ENCODE measurements at places on chromosomes 2 and 18.
A peak's percentile ranks its signal among the peaks of the same experiment; 100 is the strongest.

DNA sequence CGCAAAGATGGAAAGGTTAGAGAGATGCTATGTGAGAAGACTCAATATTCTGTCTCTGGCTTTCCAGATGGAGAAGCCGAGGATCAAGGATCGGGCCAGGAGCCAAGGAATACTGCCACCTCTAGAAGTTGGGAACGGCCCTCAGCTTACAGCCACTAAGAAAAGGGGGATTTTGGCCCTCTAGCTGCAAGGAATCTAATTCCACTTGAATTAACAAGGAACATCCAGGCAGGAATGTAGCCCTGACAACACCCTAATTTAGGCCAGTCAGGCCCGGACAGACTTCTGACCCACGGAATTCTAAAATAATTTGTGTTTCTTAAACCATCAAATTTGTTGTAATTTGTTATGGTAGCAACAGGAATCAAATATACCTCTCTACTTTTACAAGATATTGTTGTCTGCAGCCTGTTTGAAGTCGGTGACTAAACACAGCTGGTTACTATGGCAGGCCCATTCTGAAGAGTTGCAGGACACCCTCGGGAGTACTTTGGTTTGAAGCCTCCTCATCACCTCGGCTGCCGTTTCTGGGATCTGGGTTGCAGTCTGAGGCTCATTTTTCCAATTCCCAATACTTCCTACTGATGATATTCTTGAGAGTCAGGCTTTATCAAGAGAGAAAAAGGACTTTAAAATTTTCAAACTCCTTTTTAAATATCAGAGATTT is 1131.2 kb downstream of the TSN start:
- no peak for DNase-seq

- DNase-seq: peak; percentile 37
Observed at GRCh38 chr18:76494231-76495005, 624 bp downstream of the ZNF516 start.

- no peak for DNase-seq
Observed at GRCh38 chr2:182447863-182448262, 21.0 kb upstream of the PDE1A start.

- no peak for DNase-seq
Observed at GRCh38 chr18:23618862-23619387, 32.6 kb upstream of the NPC1 start.

DNA sequence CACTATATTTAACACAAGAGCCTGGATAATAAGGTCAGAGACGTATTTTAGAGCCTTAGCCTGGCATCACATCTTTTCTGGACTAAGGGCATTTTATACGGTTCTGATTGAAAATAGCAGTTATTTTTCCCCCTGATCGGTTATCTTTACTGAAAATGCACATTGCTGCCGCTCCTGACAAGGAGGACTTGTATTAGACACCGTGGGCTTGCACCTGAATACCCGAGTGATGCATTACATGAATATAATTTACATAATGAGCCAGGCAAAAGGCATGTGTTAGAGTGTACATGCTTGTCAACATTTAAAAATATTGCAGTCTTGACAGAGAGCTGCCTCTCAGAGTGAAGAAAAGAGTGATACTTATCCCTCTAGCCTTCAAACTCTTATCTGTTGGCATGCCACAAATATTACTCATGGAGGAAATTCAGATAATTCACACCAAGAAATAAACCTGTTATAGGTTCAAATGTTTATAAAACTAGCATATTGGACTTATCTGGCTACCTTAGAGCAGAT is 470.5 kb upstream of the ETAA1 start:
- DNase-seq: no peak

GRCh38 chr2:103151046-103151445 is 389.2 kb downstream of the TMEM182 start:
- no peak for DNase-seq

GRCh38 chr2:10389573-10389972 is 58.6 kb downstream of the ODC1 start:
- no peak for DNase-seq

DNA sequence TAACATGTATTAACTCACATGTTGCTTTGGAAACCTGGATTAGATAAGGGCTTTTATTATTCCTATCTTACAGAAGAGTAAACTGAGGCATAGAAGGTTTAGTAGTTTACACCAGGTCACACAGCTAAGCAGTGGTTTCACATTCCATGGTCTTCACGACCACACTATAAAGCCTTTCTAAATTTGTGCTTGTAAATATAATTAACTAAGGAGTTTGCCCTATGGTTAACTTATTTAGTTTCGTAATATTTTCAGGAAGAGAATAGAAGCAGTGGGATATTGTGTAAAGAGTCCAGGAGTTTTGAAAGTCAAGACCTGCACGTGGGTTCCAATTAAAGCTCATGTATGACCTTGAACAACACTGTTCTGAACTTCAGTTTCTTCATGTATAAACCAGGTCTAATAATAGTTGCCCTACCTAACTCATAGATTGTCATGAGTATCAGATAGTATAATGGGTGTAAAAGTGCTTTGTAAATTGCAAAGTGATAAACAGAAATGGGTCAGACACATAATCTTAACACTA is 19.5 kb upstream of the SOS1 start:
- DNase-seq: no peak

GRCh38 chr2:134454931-134455330 is 201.1 kb downstream of the MGAT5 start:
- no peak for DNase-seq

DNA sequence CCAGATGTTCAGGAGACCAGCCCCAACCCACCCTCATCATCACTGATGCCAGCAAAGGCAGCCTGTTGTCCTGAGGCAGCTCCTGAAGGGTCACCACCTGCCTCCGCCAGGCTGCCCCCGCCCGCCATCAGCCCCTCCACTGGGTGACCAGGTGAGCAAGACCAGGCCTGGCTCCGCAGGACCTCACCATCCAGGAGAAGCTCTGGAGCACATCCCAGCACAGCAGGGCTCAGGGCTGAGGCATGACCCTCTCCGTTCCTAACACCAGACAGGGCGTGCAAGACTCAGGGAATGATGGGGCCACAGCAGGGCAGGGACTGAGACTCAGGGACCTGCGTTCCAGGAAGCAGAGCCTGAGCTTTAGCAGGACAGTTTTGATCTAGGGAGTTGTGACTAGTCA is 218.8 kb upstream of the RAB6C start:
- DNase-seq: no peak

- DNase-seq: no peak
Observed at GRCh38 chr2:232980683-232981082, 32.4 kb downstream of the NGEF start.

- DNase-seq: no peak
Observed at GRCh38 chr2:79292239-79292957, 132.8 kb upstream of the REG3A start.

GRCh38 chr2:239619369-239619768 is 218.5 kb upstream of the HDAC4 start:
- no peak for DNase-seq

DNA sequence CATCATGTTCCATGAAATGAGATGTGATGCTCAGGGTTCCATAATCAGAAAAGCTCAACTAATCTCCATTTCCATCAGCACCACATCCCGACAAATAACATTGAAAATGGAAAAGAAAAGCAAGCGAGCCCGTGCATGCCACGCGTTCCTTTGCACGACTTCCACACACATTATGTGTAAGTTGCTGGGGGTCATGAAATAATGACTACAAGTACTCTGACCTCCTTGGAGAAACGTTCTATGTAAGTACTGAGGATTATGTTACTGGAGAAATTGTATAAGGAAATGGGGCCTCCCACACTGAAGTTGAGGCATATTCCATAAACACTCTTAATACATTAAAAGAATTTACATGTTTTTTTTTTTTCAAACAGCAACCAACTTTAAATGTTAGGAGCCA is 38.3 kb downstream of the CCBE1 start:
- no peak for DNase-seq

- no peak for DNase-seq
Observed at GRCh38 chr2:217035967-217036366, 176.1 kb upstream of the TNP1 start.

- no peak for DNase-seq
Observed at GRCh38 chr18:69658685-69659084, 258.0 kb downstream of the DOK6 start.

- DNase-seq: peak; percentile 30
Observed at GRCh38 chr18:10015941-10016819, 102.4 kb downstream of the VAPA start.

GRCh38 chr2:171787333-171788072 is 100.2 kb downstream of the DYNC1I2 start:
- no peak for DNase-seq

DNA sequence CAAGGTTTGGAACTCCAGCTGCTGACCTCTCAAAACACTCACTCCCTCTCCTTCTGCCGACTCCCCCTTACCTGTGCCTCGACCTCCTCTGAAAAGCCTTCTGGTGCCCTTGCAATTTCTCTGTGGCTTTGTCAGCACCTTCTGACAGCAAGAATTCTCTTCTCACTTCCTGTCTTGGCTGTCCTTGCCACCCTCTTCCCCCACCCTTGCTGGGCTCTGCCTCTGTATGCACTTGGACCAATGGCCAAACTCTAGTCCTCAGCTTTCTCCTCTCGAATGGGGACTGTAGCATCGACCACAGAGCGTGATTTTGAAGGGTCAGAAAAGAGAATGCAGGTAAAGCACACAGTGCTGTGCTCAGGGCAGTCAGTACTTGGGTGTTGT is 99.0 kb downstream of the HS1BP3 start:
- DNase-seq: no peak

GRCh38 chr2:160269365-160269764 is 69.3 kb upstream of the ITGB6 start:
- DNase-seq: no peak

- no peak for DNase-seq
Observed at GRCh38 chr2:232567721-232568120, 17.2 kb downstream of the EIF4E2 start.

DNA sequence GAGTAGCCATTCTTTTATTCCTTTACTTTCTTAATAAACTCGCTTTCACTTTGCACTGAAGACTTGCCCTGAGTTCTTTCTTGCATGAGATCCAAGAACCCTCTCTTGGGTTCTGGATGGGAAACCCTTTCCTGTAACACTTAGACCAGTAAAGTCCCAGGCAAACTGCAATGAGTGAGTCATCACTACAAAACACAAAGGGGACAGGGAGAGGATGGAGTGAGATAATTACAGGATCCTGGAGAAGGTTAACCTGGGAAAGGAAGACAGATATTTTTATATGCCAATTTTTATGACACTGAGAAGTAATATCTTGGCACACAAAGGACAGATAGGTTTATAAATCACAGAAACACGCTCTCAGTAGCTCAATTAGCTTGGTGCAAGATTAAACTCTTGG is 48.7 kb downstream of the EHD3 start:
- no peak for DNase-seq

DNA sequence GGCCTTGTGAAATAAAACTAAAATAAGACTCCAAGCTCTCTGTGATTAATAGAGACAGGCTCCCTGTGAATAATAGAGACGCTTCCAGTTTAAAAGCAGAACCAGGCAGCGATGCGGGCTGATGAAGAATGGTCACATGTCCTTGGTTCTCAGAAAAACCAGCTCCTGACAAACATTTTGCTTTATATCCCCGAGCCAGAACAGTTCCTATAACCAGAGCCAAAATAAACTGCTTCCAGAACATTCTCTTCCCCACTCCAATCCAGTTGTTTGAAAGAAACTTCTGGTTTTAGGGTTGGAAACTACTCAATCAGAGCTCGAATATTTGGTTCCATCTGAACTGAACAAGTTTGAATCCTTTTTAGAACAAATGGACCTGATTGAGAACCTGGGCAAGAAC is 213.7 kb downstream of the TSN start:
- DNase-seq: peak; percentile 48
